Stimulated activated CD8-positive, alpha-beta memory T cell treated with anti-CD3 and anti-CD28 coated beads, Interleukin-2, amount 100 ng/mL, for 1 hour (primary cell): ENCODE measurements at places on chromosomes 7 and 10.

- DNase-seq, result no peak
Measured at GRCh38 chr7:37065779-37066271, 341.5 kb upstream of the AOAH start.

GRCh38 chr7:114860206-114860605 is 61.7 kb upstream of the MDFIC start:
- DNase-seq, result no peak

DNA sequence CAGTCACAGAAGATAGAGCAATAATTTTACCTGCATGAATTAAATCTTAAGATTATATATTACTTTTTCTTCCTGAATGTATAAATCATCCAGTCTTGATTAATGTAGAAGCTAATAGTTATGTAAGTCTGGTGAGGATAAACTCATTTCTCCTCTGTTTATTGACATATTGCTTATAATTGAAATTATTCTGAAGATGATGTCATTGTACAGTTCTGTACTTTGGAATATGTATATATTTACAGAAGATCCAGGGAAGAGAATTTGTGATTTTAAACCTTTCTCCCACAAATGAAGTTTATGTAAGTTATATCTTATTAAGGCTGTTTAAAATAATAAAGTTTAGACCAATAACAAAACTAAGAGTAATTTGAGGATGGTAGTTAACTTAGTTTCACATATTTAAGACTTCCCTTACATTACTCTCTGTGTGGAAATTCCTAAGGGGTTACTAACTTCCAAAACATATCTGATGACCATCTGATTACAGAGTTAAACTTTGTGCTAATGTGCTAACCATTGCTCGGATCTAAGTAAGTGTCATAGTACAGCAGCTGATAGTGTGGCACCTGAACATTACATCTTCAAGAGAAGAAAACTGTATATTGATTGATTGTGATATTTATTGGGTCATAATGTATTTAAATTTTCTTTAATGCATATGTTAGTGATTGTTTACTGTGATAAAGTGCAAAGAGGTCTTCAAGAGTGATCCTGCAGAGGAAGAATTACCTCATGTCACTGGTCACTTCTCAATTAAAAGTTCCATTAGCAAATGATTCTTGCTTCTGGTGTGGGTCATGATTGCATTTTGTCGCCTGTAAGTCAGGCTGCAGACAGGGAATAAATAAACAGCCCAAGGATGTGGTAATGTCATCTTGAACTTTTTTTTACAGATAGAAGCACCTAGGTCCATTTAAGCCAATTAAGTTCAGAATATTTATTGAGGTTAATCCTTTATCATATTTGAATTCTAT is 96.9 kb downstream of the UBE3C start:
- DNase-seq, result no peak

GRCh38 chr10:100022403-100022802 is 12.7 kb upstream of the DNMBP start:
- DNase-seq, result no peak

- no peak for DNase-seq
Measured at GRCh38 chr10:20778008-20778757, 118.9 kb downstream of the NEBL start.
